ENCODE measurements at places on chromosomes 3 and 15. TPM values are rescaled to one million over a fixed set of nuclear protein-coding genes. Genes with fewer than 3 reads are reported as not detected.

The FGF12 gene
- total RNA-seq = not detected

The P3H2 gene
- total RNA-seq = not detected

The RSRC1 gene
- 36.9 TPM for total RNA-seq

DNA sequence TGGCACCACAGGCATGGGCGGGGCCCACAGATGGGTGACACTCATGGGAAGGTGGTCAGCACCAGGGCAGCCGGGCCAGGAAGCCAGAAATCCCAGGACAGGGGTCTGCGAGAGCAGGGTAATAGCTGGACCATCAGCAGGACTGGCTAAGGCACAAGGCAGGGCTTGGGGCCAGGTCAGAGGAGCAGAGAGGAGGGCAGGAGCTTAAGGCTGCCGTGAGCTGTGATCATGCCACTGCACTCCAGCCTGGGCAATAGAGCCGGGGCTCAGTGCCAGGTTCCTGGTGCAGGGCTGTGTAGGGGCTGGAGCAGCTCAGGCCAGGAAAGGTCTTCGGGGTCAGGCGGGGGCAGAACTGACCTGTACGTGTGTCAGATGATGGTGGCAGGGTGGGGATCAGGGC is 64.2 kb upstream of the LINGO1 start:
- no peak overlapping the region for H3K27ac ChIP-seq
- H3K4me1 ChIP-seq = peaks cover 2% of the 10 kb centered on the region

GRCh38 chr3:66215106-66215505 is 5.7 kb upstream of the SLC25A26 start:
- DNase-seq = no peak
- H3K4me3 ChIP-seq = no peak overlapping the region
- peaks cover 5% of the 10 kb centered on the region for H3K27me3 ChIP-seq
- H3K36me3 ChIP-seq = no peaks in the 10 kb centered on the region
- H3K4me1 ChIP-seq = peaks cover 7% of the 10 kb centered on the region

DNA sequence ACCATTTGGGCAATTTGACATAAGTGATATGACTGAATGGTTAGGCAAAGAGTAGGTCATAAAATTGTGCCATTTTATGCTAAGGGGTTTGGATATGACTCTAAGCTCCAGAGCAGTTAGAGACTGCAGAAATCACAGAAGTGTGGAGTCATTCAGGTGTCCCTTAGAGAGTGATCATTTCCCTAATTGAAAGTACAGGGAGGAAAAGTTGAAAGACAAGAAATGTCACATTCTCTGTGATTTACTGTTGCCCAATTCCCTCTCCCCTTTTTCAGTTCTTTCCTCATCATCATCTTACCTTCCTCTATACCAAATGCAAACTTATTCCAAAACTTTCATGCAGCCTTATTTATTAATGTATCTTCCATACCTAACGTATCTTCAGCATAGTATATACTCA is 2.7 kb upstream of the GOLGB1 start:
- no peak overlapping the region for H3K4me3 ChIP-seq
- no peaks in the 10 kb centered on the region for H3K36me3 ChIP-seq
- no peak for DNase-seq
- H3K27ac ChIP-seq = no peak overlapping the region

Measured in naive thymus-derived CD8-positive, alpha-beta T cell (primary cell).